ENCODE measurements at places on chromosomes 4 and X.

DNA sequence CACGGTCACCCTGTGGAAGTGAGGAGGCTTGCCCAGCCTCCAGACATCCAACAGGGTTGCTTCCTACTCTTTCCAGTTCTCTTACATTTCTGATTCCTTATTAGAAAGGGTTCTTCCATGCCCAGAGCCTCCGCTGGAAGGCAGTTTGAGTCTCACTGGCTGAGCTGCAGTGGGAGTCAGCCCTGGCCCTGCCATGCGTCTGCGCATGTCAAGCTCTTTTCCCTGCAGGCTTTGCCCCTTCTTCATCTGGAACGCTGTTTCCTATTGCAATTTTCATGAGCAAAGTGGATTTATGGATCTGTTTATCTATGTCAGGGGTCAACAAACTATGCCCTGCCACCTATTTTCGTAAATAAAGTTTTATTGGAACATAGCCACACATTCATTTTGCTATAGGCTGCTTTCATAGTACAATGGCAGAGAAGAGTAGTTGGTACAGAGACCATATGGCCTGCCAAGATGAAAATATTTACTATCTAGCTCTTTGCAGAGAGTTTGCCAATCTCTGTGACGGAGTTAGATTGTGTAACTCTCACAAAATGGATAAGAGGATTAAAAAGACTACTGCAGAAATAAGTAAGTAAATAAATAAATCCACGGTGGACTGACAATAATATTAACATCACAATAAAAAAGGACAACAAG, 3.9 kb upstream of the CHRNA9 start:
- no peak for DNase-seq

GRCh38 chr4:35539404-35540055, 704.8 kb downstream of the ARAP2 start:
- DNase-seq: no peak

GRCh38 chrX:97471071-97471470, 587.4 kb downstream of the RPA4 start:
- no peak for DNase-seq

DNA sequence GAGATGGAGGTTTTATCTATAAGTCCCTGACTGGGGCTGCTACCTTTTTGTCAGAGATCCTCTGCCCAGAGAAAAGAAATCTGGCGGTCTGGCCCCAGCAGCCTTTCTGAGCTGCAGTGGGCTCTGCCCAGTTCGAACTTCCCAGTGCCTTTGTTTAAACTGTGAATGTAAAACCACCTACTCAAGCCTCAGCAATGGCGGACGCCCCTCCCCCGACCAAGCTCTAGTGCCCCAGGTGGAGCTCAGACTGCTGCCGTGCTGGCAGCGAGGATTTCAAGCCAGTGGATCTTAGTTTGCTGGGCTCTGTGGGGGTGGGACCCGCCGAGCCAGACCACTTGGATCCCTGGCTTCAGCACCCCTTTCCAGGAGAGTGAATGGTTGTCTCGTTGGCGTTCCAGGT, 121.8 kb downstream of the TSPAN5 start:
- DNase-seq: no peak

DNA sequence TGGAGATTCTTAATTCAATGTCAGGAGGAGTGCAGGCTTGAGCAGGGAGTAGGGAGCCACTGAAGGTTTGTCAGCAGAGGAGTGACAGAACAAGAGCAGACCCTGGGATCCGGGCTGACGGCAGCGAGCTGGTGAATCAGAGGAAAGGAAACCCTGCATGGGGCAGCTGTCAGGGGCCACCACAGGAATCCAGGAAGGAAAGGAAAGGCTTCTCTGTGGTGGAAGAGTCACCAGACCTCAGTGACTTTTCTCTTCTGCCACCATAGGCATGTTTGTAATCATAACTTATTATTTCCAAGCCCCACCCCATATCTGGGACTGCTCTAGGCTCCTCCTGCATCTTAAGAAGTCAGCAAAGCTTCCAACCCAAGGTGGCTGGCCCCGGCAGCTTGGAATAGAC, 150.9 kb downstream of the BCOR start:
- DNase-seq: no peak

- DNase-seq: no peak
These were observed 24.4 kb upstream of the CCNI start for GRCh38 chr4:77100234-77100633.

GRCh38 chrX:154046031-154046781, 26.5 kb upstream of the IRAK1 start:
- DNase-seq: no peak

GRCh38 chr4:145697332-145697731, 17.4 kb downstream of the C4orf51 start:
- no peak for DNase-seq

GRCh38 chr4:52199574-52200338, 148.7 kb downstream of the SPATA18 start:
- DNase-seq: no peak

DNA sequence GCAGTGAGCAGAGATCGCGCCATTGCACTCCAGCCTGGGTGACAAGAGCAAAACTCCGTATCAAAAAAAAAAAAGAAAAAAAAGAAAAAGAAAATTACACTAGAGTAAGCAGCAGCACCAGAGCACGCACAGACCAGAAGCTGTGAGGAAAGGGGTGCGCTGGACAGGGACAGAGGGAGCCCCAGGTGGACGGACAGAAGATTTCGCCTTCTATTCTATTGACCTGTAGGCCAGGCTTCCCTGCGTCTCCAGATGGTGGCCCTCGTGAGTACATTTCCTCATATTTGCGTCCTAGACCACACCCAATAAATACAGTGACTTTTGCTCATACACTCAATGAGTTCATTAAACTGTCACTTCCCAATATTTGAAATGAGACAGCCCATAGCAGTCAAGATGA, 19.1 kb downstream of the MTNR1A start:
- DNase-seq: no peak

- DNase-seq: no peak
These were observed 3.6 kb upstream of the TMEM271 start for GRCh38 chr4:579543-580175.

- DNase-seq: no peak
These were observed 335.2 kb downstream of the UBE2NL start for GRCh38 chrX:144219035-144219434.

- DNase-seq: no peak
These were observed 22.7 kb upstream of the GPR50 start for GRCh38 chrX:151153667-151154066.

DNA sequence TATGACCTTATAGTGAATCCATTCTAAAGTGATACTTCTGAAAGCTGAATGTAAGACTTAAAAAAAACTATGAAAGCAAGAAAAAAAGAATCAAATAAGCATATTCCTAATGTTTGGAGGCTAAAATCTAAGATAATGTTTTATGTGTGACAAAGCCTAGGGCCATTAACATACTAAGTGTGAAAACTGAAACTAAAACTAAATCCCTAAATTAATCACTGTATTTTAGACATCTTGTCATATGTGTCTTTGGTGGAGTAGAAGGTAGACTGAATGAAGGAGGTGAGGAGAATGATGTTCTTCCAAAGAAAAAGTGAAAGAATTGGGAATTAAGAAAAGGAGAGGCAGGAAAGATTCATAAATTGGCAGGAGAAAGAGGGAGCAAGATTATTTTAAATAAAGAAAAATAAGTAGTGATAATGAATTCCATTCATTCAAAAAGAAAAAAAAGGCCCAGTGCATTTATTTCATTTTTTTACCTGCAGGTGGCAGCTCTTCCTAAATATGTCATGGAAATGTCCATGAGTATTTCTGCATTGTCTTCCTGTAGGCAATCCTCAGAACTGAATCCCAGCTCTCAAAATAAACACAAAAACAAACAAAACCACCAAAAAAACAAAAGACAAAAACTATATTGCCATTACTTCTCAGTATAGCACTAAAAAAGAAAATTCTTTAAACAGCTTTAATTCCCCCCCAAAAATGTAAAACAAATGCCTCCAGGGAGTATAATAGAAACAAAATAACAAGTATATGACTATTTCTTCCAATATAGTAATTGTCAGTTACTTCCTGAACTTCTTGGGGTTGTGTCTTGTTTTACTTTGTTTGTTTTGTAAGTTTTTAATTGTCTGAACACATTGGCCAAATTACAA, 17.0 kb upstream of the AP1AR start:
- no peak for DNase-seq

DNA sequence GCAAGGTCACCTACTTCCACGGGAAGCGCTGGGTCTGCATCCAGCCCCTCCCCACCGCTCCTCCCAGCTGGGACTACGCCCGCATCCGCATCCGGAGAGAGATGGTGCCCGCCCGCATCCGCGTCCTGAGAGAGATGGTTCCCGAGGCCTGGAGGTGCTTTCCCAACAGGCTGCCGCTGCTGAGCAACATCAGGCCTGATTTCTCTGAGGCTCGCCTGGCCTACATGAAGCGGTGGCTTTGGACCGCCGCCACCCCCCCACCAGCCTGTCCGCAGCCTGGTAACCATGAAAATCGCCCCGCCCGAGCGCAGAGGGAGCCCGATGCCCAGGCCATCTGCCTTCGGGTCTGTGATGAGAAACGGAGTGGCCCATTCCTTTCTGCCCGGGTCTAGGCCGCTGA, 18.1 kb downstream of the CLTRN start:
- no peak for DNase-seq

DNA sequence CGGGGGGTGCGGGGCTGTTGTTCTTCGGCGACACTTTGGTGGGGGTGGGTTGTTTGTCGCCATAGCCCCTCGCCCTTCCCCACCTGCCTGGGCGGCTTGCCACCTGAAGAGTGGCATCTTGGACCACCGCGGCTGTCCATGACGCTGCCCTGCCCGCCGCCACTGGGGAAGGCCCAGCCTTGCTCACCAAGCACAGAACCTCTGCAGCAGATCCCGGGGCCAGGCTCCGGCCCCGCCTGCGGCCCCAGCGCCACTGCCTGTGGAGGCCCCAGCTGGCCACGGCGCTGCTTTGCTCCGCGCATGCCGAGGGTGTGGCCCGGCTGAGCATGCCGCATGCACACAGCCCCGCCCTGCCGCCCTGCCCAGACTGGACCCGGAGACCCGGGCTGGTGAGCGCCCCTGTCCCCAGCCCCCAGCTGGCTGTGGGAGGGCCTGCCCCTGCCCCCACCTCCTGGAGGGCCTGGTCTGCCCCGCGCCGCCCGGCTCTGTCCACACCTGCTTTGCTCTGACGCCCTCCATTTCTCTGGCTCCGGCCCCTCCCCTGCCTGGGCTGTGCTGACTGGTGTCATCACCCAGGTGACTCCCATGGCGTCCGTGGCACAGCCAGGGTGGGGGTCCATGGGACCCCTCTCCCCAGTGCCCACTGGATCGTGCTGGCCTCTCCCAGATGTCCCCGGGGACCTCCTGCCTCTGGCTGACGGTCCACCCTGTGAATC, 5.3 kb downstream of the NAT8L start:
- no peak for DNase-seq

DNA sequence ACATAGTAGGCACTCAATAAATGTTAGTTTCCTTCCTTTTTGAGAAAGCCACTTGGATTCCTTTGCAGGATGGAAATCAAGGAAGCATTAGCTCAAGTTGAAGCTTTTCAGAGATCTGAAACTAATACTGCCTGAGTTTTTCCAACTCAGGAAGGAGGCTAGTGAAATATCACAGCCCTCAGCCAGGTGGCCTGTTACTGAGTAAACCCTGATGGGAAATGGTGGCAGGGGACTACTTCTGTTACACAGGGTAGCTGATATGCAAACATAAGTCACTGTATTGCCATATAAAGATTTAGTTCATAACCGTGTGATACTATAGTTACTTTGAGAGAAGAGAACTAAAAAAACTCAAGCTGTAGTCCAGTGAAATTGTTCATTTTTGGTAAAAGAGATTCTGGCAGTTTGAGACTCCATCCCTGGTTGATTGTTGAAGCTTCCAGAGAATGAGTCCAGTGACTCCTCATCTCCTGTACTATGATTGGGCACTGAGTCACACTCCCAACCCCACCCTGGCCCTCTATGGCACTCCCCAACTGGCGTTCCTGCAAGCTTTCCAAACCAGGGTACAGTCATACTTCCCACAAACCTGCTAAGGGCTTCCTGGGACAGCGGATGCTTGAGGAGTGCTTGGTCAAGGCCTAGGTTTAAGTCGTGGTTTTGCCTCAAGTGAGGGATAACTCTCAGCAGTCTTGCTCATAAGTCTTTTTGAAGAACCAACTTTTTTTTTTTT, 81.8 kb downstream of the MID1IP1 start:
- DNase-seq: no peak

GRCh38 chrX:7233580-7234406, 85.8 kb upstream of the PUDP start:
- DNase-seq: no peak

DNA sequence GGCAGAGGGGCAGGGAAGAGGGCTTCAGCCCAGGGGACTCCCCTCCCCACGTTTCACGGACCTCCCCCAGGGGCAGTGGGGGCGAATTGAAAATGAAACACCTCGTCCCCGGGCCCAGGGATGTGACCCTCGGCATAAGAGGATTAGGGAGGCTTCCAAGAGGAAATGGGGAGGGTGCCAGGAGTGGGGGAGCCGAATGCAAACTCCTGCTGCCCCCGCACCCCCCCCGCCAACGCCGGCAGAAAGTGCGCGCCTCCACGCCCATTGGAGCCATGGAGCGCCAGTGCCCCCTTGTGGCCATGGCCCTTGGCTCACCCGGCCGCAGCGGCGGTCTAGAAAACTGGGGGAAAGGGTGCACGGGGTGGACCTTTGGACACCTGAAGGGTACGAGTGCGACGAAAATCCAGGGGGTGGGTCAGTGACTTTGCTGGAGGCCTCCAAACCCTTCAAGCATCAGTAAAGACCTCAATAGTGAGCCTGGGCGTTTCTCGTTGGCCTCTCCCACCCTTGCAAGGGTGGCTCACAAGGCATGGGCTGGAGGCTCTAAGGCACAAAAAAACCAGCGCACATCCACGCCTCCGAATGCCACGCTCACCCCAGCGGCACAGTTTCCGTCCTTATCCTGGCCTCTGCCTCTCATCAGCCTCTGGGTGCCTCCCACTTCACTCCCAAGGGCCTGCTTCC, 120.8 kb upstream of the PJA1 start:
- DNase-seq: peak; percentile 71

- no peak for DNase-seq
These were observed 5.5 kb downstream of the GRIA2 start for GRCh38 chr4:157226035-157226434.

DNA sequence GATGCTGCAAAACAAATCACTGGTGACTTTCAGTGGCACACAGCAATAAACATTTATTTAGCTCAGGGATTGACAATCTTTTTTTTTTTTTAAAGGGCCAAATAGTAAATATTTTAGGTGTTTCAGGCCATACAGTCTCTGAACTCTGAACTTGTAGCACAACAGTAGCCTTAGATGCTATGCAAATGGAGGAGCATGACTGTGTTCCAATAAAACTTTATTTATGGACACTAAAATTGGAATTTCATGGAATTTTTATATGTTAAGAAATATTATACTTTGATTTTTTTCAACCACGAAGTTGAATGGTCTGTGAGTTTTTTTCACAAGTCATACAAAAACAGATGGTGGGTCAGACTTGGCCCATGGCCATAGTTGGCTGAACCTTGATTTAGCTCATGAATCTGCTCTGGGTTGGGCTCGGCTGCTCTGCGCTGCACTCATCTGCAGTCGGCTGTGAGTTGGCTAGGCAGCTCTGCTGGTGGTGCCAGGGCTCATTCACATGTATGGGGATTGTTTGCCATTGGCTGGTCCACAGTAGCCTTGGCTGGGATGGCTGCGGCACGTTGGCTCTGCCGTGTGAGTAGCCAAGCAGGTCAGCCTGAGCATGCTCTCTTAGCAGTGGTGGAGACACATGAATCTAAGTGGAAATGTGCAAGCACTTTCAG, 231.7 kb upstream of the PGRMC2 start:
- no peak for DNase-seq
